H7 (cell line): ENCODE measurements at places on chromosomes 6 and 20. TPM values are rescaled to one million over a fixed set of nuclear protein-coding genes. Genes with fewer than 3 reads are reported as not detected.
A peak's percentile ranks its signal among the peaks of the same experiment; 100 is the strongest.

GINS1 gene
- total RNA-seq = 46.6 and 48.9 TPM in 2 replicates

DNA sequence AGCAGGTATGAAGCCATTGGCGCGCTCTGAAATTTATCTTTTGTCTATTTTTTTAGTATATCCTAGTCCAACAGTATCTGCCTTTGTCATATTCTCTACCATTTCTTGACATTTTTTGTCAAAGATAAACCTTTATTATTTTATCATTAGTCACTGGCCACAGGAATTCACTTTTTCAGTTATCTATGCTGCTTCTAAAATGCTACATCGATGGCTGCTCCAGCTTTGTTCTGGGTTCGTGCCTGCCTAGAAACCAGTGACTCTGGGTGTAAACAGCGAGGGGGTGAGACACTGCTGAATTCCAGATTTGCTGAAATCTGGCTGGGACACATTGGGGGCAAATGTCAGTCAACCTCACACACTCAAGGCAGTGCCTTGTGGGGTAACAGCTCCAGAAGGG is 193.4 kb downstream of the CDC5L start:
- DNase-seq = no peak

GRCh38 chr6:30002871-30003270 is 58.2 kb upstream of the POLR1H start:
- DNase-seq = no peak

- no peak for DNase-seq
Observed at GRCh38 chr6:827431-827830, 134.5 kb upstream of the EXOC2 start.

- no peak for DNase-seq
Observed at GRCh38 chr6:25012657-25013056, 76.9 kb upstream of the RIPOR2 start.

TGM6 gene
- not detected in 2 replicates for total RNA-seq

NKX2-4 gene
- not detected in 2 replicates for total RNA-seq

POPDC3 gene
- total RNA-seq = 1.1 and 2.6 TPM in 2 replicates

- no peak for DNase-seq
Observed at GRCh38 chr6:156407334-156407733, 369.8 kb upstream of the ARID1B start.

DNA sequence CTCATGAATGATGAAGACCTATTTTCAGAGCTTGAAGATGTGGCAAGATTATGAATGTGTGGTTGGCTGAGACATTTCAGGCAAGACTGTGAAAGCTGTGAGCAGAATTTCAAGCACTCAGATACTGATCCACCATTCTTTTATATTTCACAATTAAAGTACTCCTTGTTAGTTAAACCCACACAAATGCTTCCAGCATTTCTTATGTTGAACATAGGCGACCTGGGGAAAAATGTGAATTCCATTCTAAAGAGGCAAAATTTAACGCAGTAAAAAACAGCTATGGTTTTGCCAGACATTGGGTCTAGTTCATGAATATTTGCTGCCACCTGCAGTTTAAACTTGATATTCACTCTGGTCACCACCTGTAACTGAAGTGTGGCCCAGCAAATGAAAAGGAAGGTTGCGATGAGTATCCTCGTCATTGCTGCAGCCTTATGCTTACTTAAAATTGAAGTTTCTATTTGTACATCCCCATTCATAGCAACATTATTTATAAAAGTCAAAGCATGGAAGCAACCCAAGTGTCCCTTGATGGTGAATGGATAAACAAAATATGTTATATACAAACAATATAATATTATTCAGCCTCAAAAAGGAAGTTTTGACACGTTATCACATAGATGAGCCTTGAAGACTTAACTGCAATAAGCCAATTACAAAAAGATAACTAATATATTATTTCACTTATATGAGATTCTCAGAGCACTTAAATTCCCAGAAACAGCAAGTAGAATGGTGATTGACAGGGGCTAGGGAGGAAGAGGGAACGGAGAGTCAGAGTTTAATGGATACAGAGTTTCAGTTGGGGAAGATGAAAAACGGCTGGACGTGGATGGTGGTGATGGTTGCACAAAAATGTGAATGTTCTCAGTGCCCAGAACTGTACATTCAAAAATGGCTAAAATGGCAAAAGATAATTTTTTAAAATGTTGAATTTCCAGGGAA is 32.4 kb upstream of the FAM184A start:
- DNase-seq = peak; percentile 32

GRCh38 chr20:62704341-62704948 is 4.2 kb upstream of the NTSR1 start:
- no peak for DNase-seq

DNA sequence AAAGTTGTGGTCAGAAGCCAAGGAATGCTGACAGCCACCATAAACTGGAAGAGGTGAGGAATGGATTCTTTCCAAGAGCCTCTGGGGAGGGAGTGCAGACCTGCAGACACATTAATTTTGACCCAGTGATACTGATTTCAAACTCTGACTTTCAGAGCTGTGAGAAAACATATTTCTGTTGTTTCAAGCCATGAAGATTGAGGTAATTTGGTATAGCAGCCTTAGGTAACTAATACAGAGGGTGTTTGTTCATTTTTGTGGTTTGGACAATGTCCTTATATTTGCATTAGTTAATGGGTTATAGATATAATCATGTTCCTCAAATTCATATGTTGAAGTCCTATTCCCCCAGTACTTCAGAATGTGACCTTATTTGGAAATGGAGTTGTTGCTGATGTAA is 85.4 kb upstream of the GTSF1L start:
- DNase-seq = no peak

DNA sequence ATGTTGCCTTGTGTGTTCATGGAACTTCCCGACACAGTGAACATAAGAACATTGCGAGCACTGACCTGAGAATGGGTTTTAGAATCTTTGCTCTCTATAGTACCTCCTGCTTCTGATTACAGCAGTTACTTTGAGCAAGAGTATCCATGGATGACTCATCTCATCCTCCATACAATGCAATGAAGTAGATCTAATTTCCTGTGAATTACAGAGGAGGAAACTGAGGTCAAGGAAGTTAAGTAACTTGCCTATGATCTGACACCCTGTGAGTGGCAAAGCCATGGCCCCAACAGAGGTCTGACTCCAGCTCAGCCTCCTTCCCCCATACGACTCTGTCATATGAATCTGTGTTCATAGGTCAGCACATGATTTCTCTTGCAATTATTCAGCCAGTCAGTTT is 518.1 kb downstream of the TFAP2A start:
- DNase-seq = no peak

DNA sequence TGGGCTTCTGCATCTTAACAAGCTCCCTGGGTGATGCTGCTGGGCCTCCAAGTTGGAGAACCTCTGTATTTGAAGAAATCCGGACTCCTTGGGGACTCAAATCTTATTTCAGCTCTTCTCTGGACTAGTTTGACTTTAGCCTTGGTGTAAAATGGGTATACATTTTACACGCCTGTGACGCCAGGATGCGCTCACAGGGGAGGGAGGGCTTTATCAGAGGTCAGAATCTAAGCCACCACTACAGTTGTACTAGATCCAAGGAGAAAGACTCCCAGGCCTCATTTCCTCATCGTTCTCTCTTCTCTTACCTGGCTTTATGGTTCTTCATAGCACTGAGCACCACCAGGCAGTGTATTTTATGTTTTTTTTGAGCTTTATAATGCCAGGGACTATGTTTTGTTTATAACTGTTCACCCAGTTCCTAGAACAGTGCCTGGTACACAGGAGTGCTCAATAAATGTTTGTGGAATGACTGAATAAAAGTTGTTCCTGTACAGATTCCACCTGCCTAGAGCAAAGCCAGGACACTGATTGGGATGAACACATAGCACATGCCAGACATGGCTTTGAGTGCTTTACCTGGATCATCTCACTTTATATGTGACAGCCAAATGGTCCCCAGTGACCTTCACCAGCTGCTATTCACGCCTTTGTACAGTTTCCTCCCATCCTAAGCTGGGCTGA is 5.1 kb upstream of the RBCK1 start:
- no peak for DNase-seq

- no peak for DNase-seq
Observed at GRCh38 chr6:129267028-129267427, 384.1 kb downstream of the LAMA2 start.

ZC3H12D gene
- 0.03 and 0.18 TPM in 2 replicates for total RNA-seq

GRCh38 chr20:59948828-59949720 is 8.9 kb downstream of the FAM217B start:
- DNase-seq = no peak

CGAS gene
- 0.55 and 0.76 TPM in 2 replicates for total RNA-seq

DNA sequence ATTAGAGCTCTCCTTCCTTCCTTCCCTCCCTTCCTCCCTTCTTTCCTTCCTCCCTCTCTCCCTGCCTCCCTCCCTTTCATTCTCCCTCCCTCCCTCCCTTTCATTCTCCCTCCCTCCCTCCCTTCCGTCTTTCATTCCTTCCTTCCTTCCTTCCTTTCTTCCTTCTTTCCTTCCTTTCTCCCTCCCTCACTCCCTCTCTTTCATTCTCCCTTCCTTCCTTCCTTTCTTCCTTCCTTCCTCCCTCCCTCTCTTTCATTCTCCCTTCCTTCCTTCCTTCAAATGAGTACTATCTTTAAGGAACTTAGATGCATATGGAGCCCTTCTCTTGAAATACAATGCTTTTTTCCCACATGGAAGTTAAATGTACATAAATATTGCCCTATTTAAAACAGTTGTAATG is 20.9 kb upstream of the PTPRK start:
- DNase-seq = no peak

CTAGE9 gene
- total RNA-seq = not detected in 2 replicates

MAP7 gene
- total RNA-seq = 7.8 and 12.2 TPM in 2 replicates

DNA sequence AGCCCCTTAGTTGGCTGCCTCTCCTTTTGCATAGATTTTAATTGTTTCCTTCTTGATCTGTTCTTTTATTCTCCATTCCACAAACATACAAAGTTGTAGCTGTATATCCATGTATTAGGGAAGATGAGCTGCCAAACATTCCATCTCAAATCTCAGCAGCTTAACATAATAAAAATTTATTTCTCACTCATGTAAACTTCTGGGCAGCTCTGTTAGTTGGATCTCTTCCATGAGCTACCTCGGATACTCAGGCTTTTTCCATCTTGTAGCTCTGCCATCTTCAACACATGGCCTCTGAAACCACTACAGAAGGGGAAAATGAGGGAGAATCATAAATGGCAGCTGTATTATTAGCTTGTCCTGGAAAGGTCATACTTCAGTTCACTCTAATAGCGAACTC is 149.4 kb upstream of the BMP2 start:
- no peak for DNase-seq

DNA sequence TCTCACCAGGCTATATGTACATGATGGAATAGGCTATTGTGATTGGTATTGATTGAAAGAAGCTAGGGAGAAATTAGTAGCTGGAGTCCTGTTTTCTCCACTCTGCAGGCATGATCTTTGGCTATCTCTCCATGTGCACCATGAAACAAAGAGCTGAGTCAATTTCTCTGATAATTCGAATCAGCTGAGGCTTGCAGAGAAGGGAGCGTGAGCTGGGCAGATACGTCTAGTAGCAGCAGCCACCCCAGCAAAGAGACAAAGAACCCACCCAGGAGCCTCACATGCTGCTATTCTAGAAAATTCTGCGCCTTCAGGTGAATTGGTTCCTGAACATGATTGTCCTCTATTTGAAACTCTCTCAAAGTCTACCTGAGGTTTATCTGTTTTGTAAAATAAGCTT is 6.9 kb upstream of the SGK1 start:
- DNase-seq = no peak

HMGN3 gene
- 89.6 and 95.9 TPM in 2 replicates for total RNA-seq

BMP7 gene
- total RNA-seq = 43.9 and 58.4 TPM in 2 replicates

DNA sequence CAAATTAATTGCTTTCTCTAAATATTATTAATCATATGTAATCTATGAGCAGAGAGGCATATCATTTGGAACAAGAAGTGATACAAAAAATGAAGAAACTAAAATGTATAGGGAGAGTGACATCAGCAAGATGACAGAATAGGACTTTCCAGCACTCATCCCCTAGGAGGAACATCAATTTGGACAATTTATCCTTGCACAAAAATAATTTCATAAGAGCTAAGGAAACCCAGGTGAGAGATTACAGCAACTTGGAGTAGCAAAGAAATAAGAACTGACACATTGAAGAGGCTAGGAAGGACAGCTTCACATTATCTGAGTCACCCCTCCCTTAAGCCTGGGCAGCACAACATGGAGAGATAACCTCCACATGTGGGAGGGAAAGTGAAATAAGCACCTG is 347.5 kb downstream of the MAFB start:
- no peak for DNase-seq

- DNase-seq = no peak
Observed at GRCh38 chr6:139271056-139271455, 20.7 kb downstream of the TXLNB start.

DNA sequence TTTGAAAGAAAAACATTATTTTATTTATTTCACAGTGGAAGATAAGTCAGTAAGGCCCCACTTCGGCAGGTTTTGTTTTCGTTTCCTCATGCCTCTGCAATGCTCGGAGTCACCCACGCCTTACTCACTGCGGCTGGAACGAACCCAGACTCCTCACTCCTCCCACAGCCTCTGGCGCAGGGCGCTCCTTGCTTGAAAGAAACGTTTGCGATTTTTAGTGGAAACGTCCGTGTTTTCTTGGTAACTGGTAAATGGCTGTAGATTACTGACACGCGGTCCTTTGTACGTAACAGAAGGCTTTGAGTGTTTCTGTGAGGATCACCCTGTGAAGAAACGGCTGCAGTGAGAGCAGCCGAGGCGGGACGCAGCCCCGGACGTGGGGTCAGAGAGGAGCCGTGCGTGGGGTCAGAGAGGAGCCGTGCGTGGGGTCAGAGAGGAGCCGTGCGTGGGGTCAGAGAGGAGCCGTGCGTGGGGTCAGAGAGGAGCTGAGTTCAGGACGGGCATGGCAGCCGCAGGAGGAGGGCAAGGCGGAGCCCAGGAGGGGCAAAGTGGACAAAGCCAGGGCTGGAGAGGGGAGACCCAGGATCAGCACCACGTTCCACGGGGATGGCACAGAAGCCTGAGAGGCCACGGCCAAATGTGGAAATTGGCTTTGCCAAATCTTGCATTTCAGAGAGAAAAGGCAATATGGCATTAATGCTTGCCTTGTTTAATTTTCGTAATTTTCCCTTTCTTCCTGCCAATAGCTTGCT is 198.6 kb upstream of the THBS2 start:
- no peak for DNase-seq

DNA sequence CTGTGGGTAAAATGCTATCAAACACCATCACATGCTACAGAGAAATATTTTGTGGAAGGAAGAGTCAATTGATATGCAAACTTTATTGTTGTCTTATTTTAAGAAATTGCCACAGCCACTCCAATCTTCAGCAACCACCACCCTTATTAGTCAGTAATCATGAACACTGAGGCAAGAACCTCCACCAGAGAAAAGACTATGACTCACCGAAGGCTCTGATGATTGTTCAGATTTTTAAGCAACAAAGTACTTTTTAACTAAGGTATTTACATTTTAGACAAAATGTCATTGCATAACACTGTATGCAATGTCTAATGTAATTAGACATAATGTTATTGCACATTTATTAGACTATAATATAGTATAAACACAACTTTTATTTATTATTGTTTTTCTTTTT is 26.2 kb upstream of the MMP24 start:
- no peak for DNase-seq

TNNC2 gene
- 0.42 and 0.70 TPM in 2 replicates for total RNA-seq

GRCh38 chr20:44543358-44543757 is 21.5 kb upstream of the SERINC3 start:
- no peak for DNase-seq

GUCA1A gene
- total RNA-seq = 13.2 and 20.8 TPM in 2 replicates

BACH2 gene
- total RNA-seq = 2.3 and 2.5 TPM in 2 replicates

TAGAP gene
- total RNA-seq = not detected in 2 replicates
